CD4-positive, alpha-beta T cell treated with Interleukin-6 at 100 ng/mL for 8 hours (primary cell): ENCODE measurements at places on chromosomes 2 and 18.
A peak's percentile ranks its signal among the peaks of the same experiment; 100 is the strongest.

DNA sequence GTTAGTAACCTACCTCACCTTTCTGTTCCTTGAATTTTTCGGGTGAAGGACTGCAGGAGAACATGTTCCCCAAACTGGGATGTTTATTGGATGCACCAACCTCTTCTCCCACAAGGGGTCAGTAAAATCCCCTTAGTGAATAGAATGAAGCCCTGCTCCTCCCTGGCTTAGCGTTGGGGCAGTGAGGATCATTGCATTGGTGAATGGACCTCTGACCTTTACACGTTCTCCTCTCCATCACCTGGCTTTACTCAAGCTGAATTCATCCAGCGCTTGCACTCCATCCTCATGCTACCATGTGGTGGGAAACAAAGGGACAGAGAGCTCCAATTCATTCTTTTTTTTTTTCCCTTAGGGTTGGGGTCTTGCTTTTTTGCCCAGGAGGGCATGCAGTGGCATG, 157.2 kb downstream of the MIB1 start:
- no peak for DNase-seq

- DNase-seq, result no peak
Measured at GRCh38 chr2:46866770-46867246, 48.8 kb downstream of the MCFD2 start.

DNA sequence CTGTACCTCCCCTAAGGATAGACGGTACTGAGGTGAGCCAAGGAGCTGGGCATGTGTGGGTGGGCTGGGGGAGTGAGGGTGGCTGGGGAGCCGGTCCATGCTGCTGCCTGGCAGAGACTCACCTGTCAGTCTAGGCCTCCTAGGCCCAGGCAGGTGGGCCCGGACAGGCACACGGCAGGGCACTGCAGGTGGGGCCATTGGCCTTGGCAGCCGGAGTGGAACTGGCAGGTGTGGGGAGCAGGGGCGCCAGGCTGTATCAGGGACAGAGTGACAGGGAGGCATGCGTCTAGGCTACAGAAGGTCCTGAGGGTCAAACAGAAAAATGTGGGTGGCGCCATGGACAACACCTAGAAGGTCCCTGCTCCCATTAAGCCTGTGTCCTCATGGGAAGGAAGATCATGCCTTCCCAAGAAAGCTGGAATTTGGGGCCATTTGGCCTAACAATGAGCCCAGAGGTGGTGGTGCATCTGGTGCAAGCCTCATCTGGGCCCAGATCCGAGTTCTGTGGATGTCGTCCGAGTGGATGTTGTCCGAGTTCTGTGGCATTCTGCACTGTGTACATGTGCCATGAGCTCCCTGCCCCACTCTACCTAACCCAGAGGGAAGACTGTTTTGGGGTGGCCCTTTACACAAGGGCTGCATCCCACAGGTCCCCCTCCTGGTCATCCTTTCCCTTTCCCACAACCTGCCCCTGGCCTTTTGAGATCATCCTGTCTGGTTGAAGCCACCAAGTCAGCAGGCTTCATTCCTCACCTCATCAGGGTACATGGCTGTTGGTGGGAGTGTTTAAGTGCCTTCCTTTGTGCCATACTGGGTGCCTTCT, 249.7 kb downstream of the GLI2 start:
- DNase-seq, result no peak

- DNase-seq, result no peak
Measured at GRCh38 chr2:235194836-235195235, 243.0 kb downstream of the SH3BP4 start.

GRCh38 chr2:80437959-80438358, 133.4 kb upstream of the LRRTM1 start:
- no peak for DNase-seq

- DNase-seq, result no peak
Measured at GRCh38 chr18:42706618-42707017, 408.9 kb downstream of the RIT2 start.

DNA sequence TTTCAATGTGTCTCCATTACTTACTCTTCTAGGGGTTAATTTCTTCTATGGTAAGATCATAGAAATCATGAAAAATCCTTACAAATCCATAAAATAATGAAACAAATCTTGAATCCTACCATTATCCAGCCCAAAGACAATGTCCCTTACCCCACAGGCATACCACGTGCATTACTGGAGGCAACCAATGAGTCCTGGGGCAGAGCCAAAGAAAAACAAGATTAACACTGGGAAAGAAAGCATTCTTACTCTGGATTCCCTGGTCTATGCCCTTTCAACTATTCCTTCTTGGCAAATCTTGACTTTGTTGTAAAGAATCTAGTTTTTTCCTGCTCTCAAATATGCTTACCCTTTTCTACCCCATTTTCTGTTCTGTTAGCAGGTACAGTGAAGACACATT, 3.1 kb upstream of the GALNT1 start:
- no peak for DNase-seq

- DNase-seq, result no peak
Measured at GRCh38 chr2:53777134-53777533, 9.5 kb downstream of the CHAC2 start.

DNA sequence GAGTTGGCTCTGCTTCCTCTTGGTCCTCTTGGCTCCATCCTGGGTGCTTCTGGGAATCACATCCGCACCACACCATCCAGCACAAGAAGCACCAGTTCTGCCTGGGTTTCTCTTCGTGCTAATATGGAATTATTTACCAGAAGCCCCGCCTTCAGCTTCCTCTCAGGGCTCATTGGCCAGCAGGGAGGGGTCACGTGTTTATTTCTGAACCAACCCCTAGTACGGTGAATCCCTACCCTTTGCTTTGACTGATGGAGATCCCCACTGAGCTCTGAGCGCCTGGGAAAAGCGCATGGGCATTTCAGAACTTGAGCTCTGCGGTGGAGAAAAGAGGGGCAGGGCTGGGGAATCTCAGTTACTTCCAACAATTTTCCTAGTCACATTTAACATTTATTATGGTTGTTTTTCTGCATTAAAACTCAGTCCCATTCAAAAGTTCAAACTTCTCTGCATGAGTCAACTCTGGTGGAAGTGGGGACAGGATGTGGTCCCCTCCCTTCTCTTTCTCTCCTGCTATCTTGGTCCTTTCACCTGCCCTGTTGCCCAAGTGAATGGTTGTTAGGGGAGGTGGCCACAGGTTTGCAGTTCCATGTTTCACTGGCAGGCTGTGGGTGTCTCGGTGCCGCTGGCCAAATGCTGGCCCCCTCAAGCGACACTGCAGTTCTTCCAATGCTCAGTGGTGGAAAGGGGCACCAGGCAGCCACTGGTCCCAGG, 76.4 kb upstream of the TTC39C start:
- peak; percentile 31 for DNase-seq

DNA sequence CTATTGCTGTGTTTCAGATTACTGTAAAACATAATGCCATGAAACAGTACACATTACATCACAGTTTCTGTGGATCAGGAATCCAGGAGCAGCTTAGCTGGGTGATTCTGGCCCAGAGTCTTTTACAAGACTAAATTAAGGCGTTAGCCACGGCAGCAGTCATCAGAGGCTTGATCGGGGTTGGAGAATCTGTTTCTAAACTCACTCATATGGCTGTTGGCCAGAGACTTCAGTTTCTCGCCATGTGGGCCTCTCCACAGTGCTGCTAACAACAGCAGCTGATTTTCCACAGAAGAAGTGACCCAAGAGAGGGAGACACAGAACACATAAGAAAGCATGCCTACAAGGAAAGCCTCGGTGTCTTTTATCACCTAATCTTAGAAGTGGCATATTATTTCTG, 89.2 kb upstream of the MYO3B start:
- no peak for DNase-seq

DNA sequence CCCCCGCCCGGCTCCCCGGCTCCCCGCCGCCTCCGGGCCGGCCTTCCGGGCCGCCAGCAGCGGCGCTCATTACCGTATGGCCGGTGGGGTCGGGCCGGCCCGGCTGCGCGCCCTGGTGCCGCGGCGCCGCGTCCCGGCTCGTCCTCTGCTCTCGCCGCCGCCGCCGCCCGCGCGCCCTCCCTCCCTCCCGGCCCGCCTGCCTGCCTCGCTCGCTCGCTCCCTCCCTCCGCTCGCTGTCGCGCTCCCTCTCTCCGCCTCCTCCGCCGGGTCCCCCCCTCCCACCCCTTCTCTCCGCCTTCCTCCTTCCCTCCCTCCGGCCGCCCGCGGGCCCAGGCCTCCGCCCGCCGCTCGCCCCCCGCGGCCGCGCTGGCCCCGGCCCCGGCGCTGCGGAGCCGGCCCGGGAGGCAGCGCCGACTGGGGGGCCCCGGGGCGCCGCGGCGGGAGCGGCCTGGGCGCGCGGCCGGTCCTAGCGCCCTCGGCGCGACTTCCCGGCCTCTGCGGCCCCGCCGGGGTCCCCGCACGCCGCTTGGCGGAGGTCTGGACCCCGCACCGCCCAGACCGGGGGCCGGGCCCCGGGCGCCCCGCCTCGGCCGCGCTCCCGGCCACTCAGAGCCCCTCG, at the start of gene DNMT3A:
TSS of gene DNMT3A (minus strand) at position 173 of the 619 bp plus-strand sequence. CDS start 27,941 bp downstream, outside the sequence.
- peak; percentile 57 for DNase-seq
